Spinal cord (tissue), 10 donors: ENCODE measurements at places on chromosomes 3 and 15.

DNA sequence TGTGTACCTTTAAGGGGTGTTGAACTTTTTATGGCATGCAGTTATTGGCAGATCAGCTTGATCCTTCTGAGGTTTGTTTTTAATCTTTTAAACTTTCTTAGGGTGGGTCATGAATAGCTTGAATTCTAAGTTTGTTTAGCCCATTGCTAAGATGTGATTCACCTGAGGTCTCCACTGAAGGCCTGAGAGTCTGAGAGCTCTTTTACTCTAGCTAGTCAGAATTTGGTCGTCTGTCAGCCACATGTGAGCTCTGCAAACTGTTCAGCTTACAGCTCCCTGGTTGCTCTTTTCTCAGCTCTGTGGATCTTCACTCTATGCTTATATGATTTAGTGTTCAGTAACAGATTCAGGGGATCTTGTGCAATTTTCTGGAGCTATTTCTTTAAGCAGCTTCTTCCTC is 161.3 kb downstream of the ABHD5 start:
- no peak for DNase-seq

GRCh38 chr15:22927761-22928160 is 52.4 kb downstream of the CYFIP1 start:
- DNase-seq: no peak

GRCh38 chr15:101342056-101342455 is 47.0 kb upstream of the SNRPA1 start:
- DNase-seq: no peak

DNA sequence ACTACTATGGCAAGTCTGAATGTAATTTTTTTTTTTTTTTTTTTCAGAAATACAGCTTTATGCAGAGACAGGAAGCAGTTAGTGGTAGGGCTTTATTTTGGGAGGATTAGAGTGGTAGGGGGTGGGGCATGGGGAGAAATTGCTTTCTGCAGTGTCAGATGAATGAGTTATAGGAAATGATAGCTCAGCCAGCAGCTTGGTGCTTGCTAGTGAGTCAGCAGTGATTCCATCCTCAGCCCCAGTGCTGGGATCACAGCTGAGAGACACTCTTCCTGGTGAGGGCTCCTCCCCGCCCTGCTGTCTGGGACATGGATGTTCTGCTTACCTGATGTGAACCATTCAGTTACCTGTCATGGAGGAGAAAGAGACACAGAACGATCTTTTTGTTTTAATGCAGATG is 39.6 kb downstream of the SEMA6D start:
- no peak for DNase-seq

DNA sequence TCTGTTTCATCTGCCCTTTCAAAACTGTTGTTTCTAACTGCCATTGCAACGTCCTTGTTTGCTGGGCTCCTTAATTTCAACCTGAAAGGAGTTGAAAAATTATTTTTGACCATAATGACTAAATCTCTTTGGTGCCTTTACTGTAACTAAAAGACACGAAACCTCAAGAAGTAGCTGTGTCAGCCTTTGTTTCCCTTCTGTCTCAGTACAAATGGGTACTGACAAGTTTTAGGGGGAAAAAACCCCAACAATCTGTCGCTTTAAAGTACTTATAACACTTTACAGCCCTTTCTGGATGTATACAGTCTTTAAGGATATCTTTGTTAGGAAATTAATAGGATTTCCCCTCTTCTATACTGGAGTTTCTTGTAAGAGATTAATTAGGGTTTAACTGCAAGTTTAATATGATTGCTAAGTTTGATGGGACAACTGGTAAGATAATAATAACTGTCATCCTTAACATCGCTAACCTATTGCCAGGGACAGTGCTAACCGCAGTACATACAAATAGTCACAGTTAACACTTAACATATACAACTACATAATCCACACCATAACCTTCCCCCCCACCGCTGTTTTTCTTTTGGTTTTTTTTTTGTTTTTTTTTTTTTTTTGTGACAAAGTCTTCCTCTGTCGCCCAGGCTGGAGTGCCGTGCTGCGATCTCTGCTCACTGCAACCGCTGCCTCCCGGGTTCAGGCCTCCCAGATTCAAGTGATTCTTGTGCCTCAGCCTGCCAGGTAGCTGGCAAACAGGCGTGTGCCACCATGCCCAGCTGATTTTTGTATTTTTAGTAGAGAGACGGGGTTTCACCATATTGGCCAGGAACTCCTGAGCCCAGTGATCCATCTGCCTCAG is 1.7 kb downstream of the GXYLT2 start:
- no peak for DNase-seq

GRCh38 chr3:36451816-36452215 is 71.5 kb downstream of the STAC start:
- DNase-seq: no peak

- no peak for DNase-seq
Observed at GRCh38 chr15:68618908-68619698, 40.3 kb downstream of the CORO2B start.

DNA sequence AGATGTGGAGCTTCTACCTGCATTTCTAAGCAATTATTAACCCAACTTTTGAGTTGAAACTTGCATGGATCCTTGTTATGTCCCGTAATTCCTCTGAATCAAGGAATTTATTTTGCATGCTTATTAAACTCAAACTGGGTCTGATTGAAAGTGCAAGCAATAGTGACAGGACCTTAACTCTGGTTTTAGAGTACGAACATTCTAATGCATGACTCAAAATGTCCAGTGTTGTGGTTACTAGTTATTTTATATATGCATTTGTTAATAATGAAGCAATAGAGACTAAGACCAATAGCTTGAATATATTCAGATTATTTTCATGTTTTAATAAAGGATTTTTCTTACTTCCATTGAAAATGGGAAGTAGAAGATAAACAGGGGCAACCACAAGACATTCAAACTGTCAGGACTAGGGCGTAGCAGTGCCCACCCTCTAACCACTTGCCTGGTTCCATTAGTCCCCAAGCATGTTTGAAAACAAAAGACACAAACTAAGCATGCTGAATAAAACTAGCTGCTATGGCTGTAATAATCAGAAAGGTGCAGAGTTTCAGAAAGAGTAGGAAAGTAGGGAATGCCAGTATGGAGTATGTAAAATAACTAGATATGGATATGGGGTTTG is 28.1 kb downstream of the OIP5 start:
- DNase-seq: no peak

DNA sequence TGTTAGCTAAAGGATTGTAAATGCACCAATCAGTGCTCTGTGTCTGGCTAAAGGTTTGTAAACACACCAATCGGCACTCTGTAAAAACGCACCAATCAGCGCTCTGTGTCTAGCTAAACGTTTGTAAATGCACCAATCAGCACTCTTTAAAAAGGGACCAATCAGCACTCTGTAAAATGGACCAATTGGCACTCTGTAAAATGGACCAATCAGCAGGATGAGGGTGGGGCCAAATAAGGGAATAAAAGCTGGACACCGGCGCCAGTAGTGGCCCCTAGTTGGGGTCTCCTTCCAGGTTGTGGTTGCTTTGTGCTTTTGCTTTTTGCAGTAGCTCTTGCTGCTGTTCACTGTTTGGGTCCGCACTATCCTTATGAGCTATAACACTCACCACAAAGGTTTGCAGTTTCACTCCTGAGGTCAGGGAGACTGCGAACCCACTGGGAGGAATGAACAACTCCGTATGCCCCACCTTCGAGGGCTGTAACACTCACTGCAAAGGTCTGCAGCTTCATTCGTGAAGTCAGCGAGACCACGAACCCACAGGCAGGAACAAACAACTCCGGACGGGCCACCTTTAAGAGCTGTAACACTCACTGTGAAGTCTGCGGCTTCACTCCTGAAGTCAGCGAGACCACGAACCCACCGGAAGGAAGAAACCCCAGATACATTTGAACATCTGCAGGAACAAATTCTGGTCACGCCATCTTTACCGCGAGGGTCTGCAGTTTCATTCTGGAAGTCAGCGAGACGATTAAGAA is 1.1 kb upstream of the SUCLG2 start:
- no peak for DNase-seq

DNA sequence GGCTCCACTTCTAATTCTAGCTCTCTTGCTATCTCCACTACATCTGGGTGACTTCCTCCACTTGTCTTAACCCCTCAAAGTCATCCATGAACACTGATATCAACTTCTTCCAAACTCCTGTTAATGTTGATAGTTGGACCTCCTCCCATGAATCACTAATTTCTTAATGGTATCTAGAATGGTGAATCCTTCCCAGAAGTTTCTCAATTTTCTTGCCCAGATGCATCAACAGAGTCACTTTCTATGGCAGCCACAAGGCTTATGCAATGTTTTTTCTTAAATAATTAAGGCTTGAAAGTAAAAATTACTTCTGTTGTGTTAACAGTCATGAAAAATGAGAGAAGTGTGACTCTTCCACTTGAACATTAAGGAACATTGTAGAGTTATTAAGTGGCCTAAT is 164.3 kb downstream of the PCCB start:
- DNase-seq: no peak

GRCh38 chr15:50187997-50188396 is 6.0 kb downstream of the SLC27A2 start:
- DNase-seq: no peak
